ENCODE measurements at places on chromosomes 4 and X. TPM values are rescaled to one million over a fixed set of nuclear protein-coding genes. Genes with fewer than 3 reads are reported as not detected.

NPNT gene
- 32.6 TPM for polyA plus RNA-seq

IL2RG gene
- 1.3 TPM for polyA plus RNA-seq

MID1 gene
- polyA plus RNA-seq, result 2.1 TPM

AKAP4 gene
- not detected for polyA plus RNA-seq

CT45A5 gene
- polyA plus RNA-seq, result not detected

PRSS12 gene
- polyA plus RNA-seq, result 0.03 TPM

ZNF718 gene
- polyA plus RNA-seq, result 1.5 TPM

ANKRD50 gene
- polyA plus RNA-seq, result 2.4 TPM

GPC4 gene
- polyA plus RNA-seq, result 1.7 TPM

MCF2 gene
- 4.5 TPM for polyA plus RNA-seq

AFF2 gene
- not detected for polyA plus RNA-seq

PPP4R3C gene
- not detected for polyA plus RNA-seq

PSAPL1 gene
- not detected for polyA plus RNA-seq

GRIA3 gene
- polyA plus RNA-seq, result 0.22 TPM

NHSL2 gene
- 2.3 TPM for polyA plus RNA-seq

GRCh38 chr4:150971901-150972300 lies 43.2 kb downstream of the LRBA start:
- no peak for DNase-seq

DNA sequence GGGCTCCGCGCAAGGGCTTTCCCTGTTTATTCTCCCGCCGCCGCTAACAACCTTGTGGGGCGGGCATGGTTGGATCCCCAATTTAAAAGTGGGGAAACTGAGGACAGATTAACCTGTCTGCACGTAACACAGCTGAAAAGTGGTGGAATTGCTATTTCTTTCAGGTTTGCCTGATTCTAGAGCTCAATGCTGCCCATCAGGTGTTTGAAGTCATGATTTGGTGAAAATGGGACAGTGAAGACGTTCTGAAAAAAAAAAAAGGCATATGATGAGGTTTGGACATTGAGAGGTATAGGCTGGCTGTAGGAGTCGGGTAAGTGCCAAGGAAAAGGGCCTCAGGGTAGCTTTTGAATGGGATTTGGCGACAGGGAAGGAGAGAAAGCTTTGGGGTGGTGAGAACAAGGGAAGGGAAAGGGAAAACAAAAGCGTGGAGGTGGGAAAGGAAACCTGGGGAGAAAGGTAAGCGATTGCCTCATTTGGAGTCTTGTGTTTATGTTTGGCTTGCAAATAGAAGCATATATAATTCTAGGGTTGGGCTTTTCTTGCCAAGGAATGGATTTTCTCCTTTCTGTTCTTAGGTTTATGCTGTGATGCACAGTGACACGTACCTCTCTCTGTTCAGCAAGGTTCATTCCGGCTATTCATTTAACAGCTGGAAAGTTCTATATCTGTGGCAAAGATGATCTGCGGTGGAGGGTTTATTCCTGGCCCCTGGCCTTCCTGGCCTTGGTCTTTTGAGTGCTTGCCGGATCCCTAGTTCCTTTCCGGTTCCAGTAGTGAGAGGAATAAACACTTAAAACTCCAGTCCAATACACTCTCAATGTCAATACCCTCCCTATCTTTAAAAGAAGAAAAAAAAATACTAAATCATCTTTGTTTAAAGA lies 2.4 kb upstream of the STIM2 start:
- no peak for DNase-seq

- DNase-seq, result no peak
Observed at GRCh38 chr4:179124957-179125356, 1682.7 kb upstream of the AGA start.

GRCh38 chr4:151195801-151196200 lies 81.2 kb upstream of the PRSS48 start:
- DNase-seq, result no peak

- DNase-seq, result no peak
Observed at GRCh38 chr4:95516528-95517017, 32.2 kb downstream of the UNC5C start.

DNA sequence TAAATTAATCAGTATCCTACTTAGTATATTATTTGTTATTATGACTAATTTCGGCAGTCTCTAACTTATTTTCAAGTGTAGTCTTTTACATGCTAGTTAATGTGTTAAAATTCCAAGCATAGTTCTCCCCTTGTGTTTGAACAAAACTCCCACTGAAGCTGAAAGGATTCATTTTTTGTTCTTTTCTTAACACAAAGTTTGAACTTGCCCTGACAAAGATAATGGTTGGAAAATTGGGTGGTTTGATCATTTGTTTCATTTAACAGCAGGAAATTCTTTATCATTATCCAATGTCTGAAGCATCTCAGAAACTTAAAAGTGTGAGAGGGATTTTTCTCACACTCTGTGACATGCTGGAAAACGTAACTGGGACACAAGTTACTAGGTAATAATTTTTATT lies 36.0 kb downstream of the INTU start:
- DNase-seq, result no peak

DNA sequence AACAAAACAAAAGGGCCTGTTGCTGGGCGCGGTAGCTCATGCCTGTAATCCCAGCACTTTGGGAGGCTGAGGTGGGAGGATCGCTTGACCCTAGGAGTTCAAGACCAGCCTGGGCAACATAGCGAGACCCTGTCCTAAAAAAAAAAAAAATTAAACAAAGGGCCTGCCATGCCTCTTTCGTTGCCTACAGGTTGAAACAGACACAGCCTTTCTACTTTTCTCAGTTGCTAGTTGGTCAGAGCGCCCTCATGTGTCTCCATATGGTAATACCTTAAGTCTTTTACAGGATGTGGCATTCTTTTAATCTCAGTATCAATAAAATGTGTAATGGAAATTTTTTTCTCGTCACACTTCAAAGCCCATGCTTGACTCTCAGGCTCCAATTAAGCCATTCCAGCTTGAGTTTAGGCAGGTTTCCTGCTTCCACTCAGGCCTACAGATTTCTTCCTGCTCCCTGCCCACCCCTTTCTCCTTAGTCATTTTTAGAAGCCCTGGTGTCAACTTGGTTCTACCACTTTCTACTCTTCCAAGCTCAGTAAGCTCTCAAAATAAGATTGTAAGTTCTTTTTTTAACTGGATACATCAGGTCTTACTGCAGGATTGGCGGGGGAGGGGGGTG lies 4.6 kb upstream of the SOWAHD start:
- no peak for DNase-seq

GRCh38 chrX:154505734-154506133 lies 10.3 kb downstream of the FAM3A start:
- no peak for DNase-seq

DNA sequence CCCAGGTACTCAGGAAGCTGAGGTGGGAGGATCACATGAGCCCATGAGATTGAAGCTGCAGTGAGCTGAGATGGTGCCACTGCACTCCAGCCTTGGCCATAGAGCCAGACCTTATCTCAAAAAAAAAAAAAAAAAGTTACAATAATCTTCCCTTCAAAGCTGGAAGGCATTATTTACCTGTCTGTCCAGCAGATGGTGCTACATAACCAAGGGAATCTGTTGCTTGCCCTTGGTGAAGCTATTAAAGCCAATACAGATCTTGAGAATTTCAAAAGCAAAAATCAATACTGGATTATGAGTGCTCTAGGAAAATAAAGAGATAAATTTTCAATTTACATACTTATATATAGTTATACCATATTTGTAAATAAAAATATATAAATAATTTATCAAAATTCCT lies 25.9 kb downstream of the PKD2 start:
- DNase-seq, result peak; percentile 54

- DNase-seq, result no peak
Observed at GRCh38 chr4:158578476-158578875, 56.8 kb downstream of the RXFP1 start.

DNA sequence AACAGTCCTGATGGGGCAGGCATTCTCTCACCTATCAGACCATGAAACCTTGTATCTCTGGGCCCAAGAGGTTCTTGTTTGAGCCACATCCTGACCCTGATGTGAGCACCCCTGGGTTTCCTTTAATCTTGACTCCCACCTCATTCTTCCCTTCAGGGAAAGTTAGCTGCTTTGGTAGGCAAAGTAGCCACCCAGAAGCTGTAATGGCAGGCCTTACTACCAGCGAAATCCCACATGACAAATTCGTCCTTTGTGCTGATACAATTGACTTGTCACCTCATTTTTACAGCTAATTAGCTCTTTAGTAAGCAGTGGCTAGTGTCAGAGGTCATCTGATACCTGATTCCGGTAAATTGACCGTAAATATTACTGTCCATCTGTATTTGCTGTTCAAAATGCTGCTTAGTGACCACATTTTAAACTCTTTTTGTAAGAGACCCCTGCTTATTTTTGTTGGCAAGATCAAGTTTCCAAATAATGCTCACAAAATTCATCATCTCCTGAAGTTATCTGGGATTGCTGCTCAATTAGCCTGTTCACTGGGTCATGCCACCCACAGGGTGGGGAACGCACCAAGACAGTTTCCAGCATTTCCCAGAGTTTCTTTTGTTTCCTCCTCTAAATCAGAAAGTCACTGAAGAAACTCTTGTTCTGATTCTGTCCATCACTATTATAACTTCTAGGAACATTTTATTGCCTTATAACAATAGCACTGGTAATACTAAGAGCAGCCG lies 329.7 kb downstream of the GPAT3 start:
- DNase-seq, result no peak

DNA sequence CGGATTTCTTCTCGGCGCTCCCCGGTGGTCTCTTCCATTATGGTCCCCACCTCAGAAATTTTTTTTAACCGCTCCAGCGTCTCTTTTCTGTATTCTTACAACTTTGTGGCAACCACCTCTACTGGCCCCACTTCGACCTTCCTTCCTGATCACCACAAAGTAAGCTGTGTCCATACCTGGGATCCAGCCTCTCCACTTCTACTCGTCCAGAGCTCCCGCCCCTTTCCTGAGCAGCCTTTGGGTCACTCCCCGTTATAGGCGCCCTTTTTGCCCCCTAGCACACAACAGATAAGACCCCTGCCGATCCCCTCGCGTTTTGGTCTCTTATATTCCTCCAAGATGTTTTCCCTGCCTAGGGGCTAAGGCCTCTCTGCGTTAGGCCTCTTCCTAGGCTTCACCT lies 557 bp downstream of the PIGG start:
- no peak for DNase-seq

- peak; percentile 11 for DNase-seq
Observed at GRCh38 chr4:52914051-52914605, 52.0 kb downstream of the RASL11B start.

GRCh38 chr4:20859097-20859781 lies 159.0 kb downstream of the PACRGL start:
- DNase-seq, result no peak

DNA sequence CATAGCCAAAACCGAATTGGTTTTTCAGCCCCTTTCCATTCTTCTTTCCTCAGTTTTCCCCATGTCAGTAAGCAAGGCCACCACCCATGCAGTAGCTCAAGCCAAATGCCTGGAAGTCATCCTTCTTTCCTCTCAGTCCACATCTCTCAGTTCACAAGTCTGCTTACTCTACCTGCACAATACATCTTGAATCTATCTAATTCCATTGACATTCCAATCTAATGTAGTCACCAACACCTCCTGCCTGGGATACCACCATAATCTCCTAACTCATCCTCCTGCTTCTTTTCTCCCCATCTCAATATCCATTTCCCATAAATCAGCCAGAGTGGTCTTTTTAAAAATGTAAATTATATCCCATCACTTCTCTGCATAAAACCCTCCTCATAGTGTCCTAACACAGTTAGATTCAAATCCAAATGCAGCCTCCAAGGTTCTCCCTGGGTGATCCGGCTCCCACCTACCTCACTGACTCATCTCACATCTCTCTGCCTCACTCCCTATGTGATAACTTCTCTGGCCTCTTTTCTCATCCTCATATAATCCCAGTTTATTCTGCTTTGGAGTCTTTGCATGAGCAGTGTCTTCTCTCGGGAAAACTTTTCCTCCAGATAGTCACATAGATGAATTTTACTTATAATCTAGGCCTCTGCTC lies 26.9 kb downstream of the KCNIP4 start:
- DNase-seq, result no peak

- no peak for DNase-seq
Observed at GRCh38 chr4:26851129-26851528, 9.5 kb upstream of the STIM2 start.

DNA sequence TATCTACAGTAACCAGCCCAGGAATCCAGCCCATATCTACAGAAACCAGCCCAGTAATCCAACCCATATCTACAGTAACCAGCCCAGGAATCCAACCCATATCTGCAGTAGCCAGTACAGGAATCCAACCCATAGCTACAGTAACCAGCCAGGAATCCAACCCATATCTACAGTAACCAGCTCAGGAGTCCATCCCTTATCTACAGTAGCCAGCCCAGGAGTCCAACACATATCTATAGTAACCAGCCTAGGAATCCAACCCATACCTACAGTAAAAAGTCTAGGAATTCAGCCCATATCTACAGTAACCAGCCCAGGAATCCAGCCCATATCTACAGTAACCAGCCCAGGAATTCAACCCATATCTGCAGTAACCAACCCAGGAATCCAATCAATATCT lies 445.0 kb upstream of the BOD1L1 start:
- DNase-seq, result no peak

DNA sequence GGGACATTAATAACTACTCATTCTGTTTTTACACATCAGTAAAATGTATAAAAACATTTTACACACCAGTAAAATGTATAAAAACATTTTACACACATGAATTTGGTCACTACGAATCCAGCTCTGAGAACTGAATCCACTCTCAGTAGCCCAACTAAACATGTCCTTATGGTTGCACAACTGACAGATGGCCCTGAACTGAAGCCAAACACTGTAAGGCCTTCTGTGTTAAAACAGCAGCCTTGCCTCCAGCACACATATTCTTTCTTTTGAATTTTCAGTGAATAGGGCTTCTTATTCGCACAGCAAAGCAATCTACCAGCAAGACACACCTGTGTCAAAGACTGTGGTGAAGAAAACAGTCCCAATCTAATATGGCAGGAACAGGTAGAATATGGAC lies 169.9 kb upstream of the FMR1 start:
- no peak for DNase-seq

GRCh38 chrX:11188664-11189063 lies 77.5 kb downstream of the HCCS start:
- no peak for DNase-seq

GRCh38 chr4:186882293-186882692 lies 158.6 kb upstream of the FAT1 start:
- DNase-seq, result no peak

GRCh38 chr4:107757864-107758476 lies 37.9 kb upstream of the PAPSS1 start:
- DNase-seq, result no peak

GRCh38 chr4:149552601-149553000 lies 263.0 kb downstream of the IQCM start:
- DNase-seq, result no peak

- DNase-seq, result no peak
Observed at GRCh38 chrX:41522671-41523070, 75.5 kb downstream of the NYX start.

- no peak for DNase-seq
Observed at GRCh38 chrX:85941275-85941674, 106.1 kb downstream of the CHM start.

DNA sequence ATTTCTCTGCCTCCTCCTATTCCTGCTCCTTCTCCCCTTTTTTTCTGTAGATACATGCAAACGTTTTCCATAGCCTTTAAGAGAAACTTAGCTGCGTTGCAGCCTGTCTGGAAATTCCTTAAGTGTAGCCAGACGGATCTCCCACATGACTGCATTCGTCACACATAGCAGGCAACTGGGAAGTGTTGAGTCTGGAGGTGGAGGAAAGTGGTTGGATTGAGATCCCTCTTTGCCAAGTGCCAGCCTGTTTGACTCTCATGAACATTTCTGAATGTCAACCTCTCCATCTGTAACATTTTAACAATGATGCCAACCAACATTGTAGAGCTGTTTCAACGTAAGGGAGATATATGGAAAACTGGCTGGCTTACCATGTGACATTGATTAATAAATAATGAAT lies 45.1 kb upstream of the FAM9A start:
- DNase-seq, result no peak

- no peak for DNase-seq
Observed at GRCh38 chrX:71250841-71251240, 3.1 kb downstream of the ZMYM3 start.
